Upper lobe of right lung (tissue), 1 donor: ENCODE measurements at places on chromosomes 16 and 17. TPM values are rescaled to one million over a fixed set of nuclear protein-coding genes. Genes with fewer than 3 reads are reported as not detected.
A peak's percentile ranks its signal among the peaks of the same experiment; 100 is the strongest.

DNA sequence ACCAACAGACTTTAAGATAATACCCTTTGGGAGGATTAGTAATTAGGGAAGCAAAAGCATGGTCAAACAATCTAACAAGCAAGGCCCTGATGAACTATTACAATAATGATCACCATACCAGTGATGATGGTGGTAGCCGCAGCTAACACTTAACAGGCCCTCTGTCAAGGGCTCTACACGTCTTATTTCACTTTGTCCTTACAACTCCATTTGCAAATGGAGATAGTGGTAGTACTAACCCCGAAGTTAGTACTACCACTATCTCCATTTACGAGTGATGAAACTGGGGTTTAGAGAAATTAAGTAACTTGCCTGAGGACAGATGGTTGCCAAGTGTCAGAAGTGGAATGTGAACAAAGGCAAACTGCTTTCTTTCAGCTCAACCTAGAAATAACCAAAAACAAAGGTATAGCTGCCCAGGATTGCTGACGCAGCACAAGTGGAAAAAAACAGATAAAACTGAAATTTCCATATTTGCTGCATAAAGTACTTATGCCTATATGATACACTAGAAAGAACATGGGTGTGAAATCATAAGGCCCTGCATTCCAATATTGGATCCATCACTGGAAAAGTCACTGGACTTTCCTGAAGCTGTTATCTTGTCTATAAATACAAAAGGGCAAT lies 24.6 kb downstream of the CEP112 start:
- no peak overlapping the region for H3K27ac ChIP-seq
- no peaks in the 10 kb centered on the region for H3K27me3 ChIP-seq
- DNase-seq: no peak
- H3K36me3 ChIP-seq: peaks cover 4% of the 10 kb centered on the region
- H3K4me1 ChIP-seq: no peaks in the 10 kb centered on the region

DNA sequence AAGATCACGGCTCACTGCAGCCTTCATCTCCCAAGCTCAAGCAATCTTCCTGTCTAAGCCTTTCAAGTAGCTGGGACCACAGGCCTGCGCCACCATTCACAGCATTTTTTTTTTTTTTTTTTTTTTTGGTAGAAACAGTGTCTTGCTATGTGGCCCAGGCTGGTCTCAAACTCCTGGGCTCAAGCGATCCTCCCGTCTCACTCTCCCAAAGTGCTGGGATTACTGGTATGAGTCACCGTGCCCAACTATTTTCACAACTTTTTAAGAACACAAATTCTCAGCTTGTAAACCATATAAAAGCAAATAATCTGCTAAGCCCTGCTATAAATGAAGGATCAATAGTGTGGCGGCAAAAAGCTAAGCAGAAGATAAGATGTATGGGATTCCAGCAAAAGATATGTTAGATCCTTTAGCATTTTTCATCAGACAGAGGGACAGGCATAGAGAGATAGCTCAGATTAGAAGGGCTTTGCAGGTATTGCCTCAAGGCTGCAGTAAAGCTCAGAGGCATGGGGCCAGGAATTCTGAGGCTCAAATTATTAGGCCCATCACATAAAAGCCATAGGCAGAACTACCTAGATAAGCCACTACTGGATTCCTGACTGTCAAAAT lies 55.1 kb downstream of the EMP2 start:
- no peaks in the 10 kb centered on the region for H3K27me3 ChIP-seq
- DNase-seq: no peak
- no peak overlapping the region for H3K4me3 ChIP-seq
- no peak overlapping the region for H3K27ac ChIP-seq

- no peaks in the 10 kb centered on the region for H3K4me1 ChIP-seq
- no peaks in the 10 kb centered on the region for H3K27me3 ChIP-seq
- H3K27ac ChIP-seq: no peak overlapping the region
- H3K36me3 ChIP-seq: no peaks in the 10 kb centered on the region
- H3K4me3 ChIP-seq: no peak overlapping the region
- no peak for DNase-seq
These were observed 209.4 kb downstream of the IRX3 start for GRCh38 chr16:54077050-54077821.

- H3K4me3 ChIP-seq: no peak overlapping the region
- no peaks in the 10 kb centered on the region for H3K36me3 ChIP-seq
- H3K27ac ChIP-seq: no peak overlapping the region
- peaks cover 19% of the 10 kb centered on the region for H3K4me1 ChIP-seq
- no peak for DNase-seq
These were observed 126.6 kb downstream of the RPTOR start for GRCh38 chr17:80671039-80671824.

DNA sequence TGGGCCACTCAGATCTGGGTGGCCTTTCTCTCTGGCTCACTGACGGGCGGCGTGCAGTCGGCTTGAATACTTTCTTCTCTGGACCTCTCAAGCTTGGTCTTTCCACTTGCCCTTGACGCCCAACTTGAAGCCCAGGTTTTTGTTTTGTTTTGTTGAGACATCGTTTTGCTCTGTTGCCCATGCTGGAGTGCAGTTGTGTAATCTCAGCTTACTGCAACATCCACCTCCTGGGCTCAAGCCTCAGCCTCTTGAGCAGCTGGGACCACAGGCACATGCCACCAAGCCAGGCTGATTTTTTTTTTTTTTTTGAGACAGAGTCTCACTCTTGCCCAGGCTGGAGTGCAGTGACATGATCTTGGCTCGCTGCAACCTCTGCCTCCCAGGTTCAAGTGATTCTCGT lies 22.7 kb upstream of the KIF19 start:
- no peak overlapping the region for H3K27ac ChIP-seq
- H3K27me3 ChIP-seq: peaks cover 15% of the 10 kb centered on the region
- H3K36me3 ChIP-seq: no peaks in the 10 kb centered on the region
- no peak overlapping the region for H3K4me3 ChIP-seq

DNA sequence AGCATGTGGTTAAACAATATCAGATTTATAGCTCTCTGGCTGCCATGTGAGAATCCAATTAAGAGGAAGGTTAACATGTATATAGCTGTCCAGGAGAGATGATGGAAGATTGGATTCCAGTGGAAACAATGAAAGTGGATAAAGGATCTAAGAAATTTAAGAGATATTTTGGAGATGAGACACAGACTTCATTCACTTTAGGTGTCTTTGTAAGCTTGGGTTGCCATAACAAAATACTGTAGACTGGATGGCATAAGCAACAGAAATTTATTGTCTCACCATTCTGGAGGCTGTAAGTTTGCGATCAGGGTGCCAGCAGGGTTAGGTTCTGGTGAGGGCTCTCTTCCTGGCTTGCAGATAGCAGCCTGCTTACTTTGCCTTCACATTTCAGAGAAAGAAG lies 155.9 kb upstream of the MYOCD start:
- no peaks in the 10 kb centered on the region for H3K4me1 ChIP-seq
- no peaks in the 10 kb centered on the region for H3K36me3 ChIP-seq
- no peaks in the 10 kb centered on the region for H3K27me3 ChIP-seq
- DNase-seq: no peak
- no peak overlapping the region for H3K27ac ChIP-seq
- no peak overlapping the region for H3K4me3 ChIP-seq

DNA sequence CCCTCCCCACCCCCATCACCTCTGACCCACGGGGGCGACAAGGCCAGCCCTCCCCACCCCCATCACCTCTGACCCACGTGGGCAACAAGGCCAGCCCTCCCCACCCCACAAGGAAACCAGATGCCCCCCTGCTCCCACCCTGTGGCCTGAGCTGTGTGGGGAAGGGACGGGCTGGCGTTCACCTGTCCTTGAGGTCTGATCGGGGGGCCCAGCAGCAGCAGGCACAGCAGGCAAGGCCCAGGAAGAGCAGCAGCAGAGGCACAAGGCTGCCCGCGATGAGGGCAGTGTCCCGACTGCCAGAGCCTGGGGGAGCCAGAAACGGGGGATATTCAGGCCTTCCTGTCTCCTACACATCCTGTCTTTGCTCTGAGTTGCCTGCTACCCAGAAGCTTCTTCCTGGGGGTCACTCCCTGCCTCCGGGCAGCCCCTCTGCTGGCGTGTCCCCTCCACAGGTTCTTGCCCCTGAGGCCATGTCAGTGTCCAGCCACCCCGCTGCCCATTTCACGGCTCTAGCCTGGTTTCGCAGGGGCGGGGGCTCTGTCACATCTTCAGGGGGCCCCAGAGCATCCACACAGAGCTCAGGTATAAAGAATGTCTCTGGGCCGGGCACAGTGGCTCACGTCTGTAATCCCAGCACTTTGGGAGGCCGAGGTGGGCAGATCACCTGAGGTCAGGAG lies 6.8 kb downstream of the SCARF1 start:
- H3K4me1 ChIP-seq: peaks cover 5% of the 10 kb centered on the region
- DNase-seq: no peak
- no peak overlapping the region for H3K4me3 ChIP-seq
- H3K27me3 ChIP-seq: no peaks in the 10 kb centered on the region
- peaks cover 31% of the 10 kb centered on the region for H3K36me3 ChIP-seq

GRCh38 chr17:61335845-61336655 lies 63.6 kb upstream of the TBX2 start:
- H3K4me1 ChIP-seq: peaks cover 46% of the 10 kb centered on the region
- H3K36me3 ChIP-seq: no peaks in the 10 kb centered on the region
- no peak overlapping the region for H3K4me3 ChIP-seq
- H3K27ac ChIP-seq: peak overlapping the region; percentile 53
- no peak for DNase-seq
- H3K27me3 ChIP-seq: no peaks in the 10 kb centered on the region

DNA sequence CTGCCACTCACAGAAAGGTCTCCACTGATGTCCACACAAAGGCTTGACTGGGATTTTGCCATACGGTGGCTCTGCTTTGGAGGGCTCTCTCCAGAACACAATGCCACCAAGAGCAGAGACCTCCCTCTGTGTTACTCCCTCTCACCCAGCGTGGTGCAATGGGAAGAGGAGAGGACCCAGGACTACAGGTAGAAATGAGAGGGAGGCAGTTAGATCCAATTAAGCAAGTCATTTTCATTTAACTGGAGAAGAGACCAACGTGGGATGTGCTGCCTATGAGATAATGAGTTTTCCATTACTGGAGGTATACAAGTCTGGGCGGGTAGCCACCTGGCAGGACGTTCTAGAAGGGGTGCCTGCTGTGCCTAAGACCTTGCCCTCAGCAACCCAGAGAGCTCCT lies 34.2 kb downstream of the TOM1L2 start:
- DNase-seq: no peak
- no peaks in the 10 kb centered on the region for H3K36me3 ChIP-seq
- H3K27ac ChIP-seq: no peak overlapping the region

DNA sequence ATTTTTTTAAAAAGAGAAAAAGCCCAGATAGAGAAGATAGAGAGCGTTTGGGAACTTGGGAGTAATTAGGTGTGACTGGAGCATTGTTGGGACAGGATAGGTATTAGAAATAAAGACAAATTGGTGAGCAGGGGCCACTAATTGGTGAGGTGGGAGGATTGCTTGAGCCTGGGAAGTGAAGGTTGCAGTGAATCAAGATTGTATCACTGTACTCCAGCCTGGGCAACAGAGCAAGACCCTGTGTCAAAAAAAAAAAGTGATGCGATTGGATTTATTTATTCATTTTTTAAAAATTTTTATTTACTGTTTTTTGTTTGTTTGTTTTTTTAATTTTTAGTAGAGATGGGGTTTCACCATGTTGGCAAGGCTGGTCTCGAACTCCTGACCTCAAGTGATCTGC lies 5.1 kb downstream of the CASC3 start:
- H3K36me3 ChIP-seq: peaks cover 84% of the 10 kb centered on the region
- H3K4me3 ChIP-seq: no peak overlapping the region
- DNase-seq: no peak
- peaks cover 14% of the 10 kb centered on the region for H3K4me1 ChIP-seq

DNA sequence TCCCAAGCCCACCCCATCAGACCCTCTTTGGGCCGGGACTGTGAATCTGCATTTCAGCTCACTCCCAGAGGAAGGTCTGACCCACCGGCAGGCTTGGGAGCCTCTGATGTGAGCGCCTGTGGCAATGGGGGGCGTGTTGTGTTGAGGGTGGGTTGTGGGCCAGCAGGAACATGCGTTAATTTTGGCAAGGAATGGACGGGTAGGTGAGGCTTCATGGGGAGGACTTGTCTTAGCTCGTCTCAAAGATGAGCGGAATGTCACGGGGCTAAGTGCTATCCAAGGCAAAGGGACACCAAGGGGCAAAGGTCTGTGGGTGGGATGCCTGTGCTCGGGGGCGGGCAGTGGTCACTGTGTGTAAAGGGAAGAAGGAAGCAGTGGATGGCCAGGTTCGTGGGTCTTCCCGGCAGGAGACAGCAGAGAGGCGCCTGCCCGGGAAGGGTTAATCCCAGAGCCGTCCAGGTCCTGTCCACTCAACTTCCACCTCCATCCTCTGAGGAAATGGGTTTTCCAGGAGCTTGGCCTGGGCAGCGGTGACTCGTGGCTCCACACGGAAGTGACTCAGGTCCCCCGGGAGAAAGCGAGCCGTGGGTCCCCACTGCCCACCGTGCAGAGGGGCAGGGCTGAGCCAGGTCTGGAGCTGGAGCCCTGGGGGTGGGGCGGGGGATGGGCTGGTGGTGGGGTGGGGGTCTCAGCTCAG lies 17.4 kb downstream of the ADGRG1 start:
- no peak for DNase-seq
- peaks cover 4% of the 10 kb centered on the region for H3K27me3 ChIP-seq
- H3K36me3 ChIP-seq: peaks cover under 1% of the 10 kb centered on the region
- H3K27ac ChIP-seq: peak overlapping the region; percentile 70
- H3K4me1 ChIP-seq: peaks cover 29% of the 10 kb centered on the region

GRCh38 chr16:59169168-59169567 lies 435.1 kb upstream of the GOT2 start:
- H3K4me1 ChIP-seq: no peaks in the 10 kb centered on the region
- no peak overlapping the region for H3K4me3 ChIP-seq
- H3K36me3 ChIP-seq: no peaks in the 10 kb centered on the region
- DNase-seq: no peak
- H3K27me3 ChIP-seq: no peaks in the 10 kb centered on the region

- H3K27me3 ChIP-seq: no peaks in the 10 kb centered on the region
- DNase-seq: no peak
- H3K4me1 ChIP-seq: peaks cover 44% of the 10 kb centered on the region
- no peak overlapping the region for H3K4me3 ChIP-seq
- H3K27ac ChIP-seq: peak overlapping the region; percentile 42
These were observed 7.8 kb upstream of the GSE1 start for GRCh38 chr16:85605051-85605911.

KRTAP9-8 gene
- not detected for total RNA-seq

KRTAP9-4 gene
- total RNA-seq: not detected

TSR1 gene
- 17.7 TPM for total RNA-seq

ATP2A1 gene
- total RNA-seq: 0.46 TPM
